ENCODE measurements at places on chromosomes 6 and 20.

- no peak for DNase-seq
Measured at GRCh38 chr6:42993445-42993844, 9.1 kb downstream of the PPP2R5D start.

DNA sequence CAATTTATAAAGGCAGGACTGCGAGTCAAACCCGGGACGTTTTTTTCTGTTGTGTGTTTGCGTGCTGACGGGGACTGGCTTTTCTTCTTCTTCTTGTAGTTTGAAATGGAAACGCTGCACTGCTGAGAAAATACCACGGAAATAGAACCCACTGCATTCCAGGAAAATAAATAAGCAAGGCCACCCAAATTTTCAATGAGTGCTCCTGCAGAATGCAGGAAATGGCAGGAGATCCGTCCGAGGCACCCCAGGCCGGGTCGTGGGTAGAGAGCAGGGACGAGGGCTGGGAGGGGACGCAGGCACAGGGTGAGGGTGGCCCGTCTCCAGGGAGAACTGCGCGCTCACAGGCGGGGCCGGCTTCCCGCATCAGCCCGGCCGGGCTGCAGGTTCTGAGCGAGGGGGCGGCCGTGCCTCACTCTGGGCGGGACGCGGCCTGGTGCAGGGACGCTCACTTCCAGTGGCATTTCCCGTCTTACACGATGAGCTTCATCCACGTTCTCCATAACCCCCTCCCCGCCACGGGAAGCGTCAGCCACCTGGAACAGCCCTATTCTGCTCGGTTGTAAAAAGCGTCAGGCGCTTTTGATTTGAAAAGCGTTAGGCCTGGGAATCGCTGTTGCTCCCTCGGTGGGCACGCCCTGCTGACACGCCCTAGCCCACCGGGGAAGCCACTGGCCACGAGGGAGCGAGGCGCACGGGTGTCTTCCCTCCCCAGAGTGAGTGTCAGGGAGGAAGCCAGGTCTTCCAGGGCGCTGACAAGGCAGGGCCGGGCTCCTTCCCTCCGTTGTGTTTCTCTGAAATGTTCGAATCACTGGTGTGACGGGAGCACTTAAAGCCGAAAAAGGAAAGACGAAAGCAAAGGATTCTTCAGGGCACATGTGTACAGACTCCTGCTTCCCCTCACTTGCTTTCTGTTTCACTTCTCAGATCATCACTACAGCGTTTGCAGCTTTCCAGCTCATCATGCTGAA is 17.9 kb upstream of the EXOC2 start:
- DNase-seq, result peak; percentile 63

- DNase-seq, result no peak
Measured at GRCh38 chr6:12336121-12336971, 46.2 kb downstream of the EDN1 start.

DNA sequence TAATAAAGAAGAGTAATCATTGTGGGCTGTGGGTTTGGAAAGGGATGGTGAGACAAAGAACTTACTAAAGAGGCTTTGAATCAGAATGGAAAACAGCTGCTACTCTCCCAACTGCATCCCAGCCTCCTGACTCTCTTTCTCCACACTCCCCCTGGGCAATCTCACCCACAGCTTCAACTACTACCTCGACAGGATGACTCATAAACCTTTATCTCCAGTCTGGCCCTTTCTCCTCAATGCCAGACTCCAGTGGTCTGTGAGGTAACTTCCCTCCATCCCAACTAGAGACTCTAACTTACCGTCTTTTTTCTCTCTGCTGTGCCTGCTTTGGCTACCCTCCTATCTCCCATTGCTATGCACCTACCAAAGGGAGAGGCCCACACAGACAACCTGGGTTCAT is 135.3 kb upstream of the RREB1 start:
- DNase-seq, result no peak

GRCh38 chr20:43397147-43397546 is 60.5 kb upstream of the SRSF6 start:
- no peak for DNase-seq

- DNase-seq, result no peak
Measured at GRCh38 chr20:48075591-48076174, 290.4 kb upstream of the SULF2 start.

DNA sequence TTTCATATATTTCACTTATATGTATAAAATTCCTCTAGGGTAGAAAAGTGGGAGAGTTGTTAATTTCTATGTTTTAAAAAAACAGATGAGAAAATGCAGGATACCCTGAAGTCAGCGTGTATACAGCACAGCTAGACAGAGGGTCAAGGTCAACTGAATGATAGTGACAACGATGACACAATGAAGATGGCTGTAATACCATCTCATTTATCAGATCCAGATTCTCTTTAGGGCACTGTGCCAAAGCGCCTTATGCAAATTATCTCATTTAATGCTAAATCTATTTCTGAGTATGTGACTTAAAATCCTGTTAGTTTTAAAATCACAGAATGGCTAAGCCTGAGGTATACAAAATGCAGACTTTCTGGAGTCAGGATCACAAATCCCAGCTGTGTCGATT is 431.4 kb upstream of the RUNX2 start:
- DNase-seq, result no peak

DNA sequence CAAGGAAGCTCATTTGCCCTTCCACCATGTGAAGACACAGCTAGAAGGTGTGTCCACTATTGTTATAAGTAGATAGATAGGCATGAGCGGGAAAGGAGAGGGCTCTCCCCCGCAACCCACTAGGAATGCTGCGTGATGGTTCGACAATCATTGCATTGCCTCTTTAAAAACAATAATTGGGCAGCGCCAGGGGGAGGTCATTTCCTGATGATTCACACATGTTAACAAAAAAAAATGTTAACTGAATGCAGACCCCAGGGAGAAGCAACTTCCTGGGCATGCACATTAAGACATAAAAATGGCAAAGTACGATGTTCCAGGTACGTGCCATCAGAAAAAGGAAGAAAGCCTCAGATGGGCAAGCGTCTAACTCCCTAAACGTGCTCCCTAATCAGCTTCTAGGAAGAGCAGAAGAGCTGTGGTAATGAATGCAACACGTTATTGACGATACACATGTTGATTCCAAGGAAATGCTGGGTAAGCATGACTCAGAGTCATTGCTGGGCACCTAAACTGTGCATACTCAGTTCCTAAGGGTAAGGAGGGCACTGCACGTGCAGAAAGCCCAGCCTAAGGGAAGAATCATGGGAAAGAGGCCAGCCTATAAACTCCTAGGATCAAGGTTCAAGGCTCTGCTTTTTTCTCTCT is 113.7 kb downstream of the FAM217A start:
- DNase-seq, result no peak

DNA sequence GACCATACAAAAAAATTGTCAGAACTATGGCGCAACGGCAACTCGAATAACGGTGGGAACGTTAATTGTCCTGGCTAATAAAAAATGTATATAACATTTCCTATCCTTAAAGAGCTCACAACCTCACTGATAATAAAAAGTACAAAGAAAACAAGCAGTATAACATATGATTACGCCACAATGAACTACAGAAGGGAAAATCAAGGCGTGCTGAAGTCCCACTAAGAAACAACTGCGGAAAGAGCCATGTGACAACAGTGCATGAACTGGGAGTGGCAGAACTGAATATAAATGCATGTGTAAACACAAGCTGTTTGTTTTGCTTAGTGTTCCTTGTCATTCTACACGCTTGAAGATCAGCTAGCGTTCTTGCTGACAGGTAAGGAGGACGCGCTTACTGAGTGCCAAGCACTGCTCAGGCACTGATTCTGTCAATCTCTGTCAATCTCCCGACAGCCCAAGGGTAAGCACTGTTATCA is 466 bp upstream of the PSMB1 start:
- no peak for DNase-seq

- DNase-seq, result no peak
Measured at GRCh38 chr6:108941281-108941680, 93.1 kb downstream of the ARMC2 start.

- DNase-seq, result no peak
Measured at GRCh38 chr20:51376111-51376510, 166.4 kb downstream of the NFATC2 start.

DNA sequence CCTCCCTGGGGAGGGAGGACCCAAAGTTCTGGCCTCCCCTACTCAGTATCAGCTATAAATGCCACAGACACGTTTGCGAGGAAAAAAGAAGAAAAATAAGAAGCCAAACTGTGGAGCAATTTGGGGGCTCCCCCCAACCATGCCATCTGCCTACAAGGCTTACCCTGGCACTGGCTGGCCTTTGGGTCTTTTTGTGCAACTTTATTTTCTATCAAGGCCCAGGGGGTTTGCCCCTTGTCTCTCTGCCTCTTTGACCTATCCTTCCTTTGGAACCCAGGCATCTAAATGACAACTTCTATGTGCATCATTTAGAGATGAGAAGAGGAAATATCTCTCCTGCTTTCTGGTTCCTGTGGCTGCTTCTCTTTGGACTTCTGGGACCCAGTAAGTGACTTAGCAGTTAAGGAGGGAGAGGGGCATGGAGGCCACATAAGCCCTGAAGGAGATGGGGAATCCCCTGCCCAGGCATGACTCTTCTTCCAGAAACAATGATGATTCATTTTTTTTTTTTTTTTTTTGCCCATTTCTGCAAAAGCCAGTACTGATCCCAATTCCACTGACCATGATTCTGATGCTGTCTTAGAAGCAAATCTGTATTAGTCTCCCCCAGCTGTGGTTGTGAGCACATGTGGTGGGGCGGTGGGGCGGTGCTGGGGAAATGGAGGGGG is at the start of gene MUC22:
MUC22 (plus strand) TSS at position 82 of the 668 bp plus-strand sequence; CDS start at position 315, 233 bp downstream.
- no peak for DNase-seq

DNA sequence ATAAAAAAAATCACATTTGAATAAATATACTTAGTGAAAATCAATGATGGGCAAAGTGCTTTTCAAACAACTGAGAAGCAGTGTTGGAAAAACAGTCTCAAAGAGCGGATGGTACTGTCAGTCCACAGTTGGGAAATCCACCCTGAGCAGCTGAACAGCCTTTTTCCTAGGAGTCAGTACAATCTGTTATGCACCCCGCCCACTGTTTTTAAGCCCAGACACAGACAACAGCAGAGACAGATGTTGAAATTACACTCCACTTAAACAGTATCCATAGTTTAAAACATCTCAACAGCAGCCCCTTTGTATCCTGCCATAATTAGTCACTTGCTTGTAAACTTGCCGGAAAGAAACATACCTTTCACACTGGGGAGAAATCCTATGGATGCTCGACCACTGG is 372 bp downstream of the KIAA0408 start:
- no peak for DNase-seq

- no peak for DNase-seq
Measured at GRCh38 chr6:161622779-161623178, 348.9 kb upstream of the AGPAT4 start.

DNA sequence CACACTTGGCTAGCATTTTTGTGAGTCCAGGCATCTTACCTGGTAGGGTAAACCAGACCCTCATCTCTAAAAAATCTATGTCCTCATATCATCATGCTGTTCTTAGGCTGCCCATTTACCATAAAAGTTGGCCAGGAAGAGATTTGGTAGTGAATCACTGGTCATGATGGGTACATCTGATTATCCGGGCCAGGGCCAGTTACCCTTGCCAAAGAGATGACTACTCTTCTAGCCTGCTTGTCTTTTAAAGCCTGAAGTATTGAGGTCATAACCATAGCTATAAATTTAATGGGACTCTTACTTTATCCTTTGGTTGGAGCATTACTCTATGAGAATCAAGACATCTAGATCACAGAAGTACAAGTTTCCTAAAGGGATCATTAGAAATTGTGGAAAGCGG is 276.8 kb downstream of the TENT5A start:
- no peak for DNase-seq

- peak; percentile 79 for DNase-seq
Measured at GRCh38 chr6:112029045-112029822, 24.7 kb upstream of the CCN6 start.

- DNase-seq, result no peak
Measured at GRCh38 chr6:133779916-133780695, 108.8 kb upstream of the TCF21 start.

- no peak for DNase-seq
Measured at GRCh38 chr6:43124481-43124880, 46.6 kb upstream of the SRF start.

GRCh38 chr20:44532981-44533331 is 11.1 kb upstream of the SERINC3 start:
- DNase-seq, result peak; percentile 46

GRCh38 chr6:137653706-137654059 is 159.5 kb upstream of the OLIG3 start:
- DNase-seq, result no peak

- no peak for DNase-seq
Measured at GRCh38 chr20:48129345-48129942, 344.2 kb upstream of the SULF2 start.

DNA sequence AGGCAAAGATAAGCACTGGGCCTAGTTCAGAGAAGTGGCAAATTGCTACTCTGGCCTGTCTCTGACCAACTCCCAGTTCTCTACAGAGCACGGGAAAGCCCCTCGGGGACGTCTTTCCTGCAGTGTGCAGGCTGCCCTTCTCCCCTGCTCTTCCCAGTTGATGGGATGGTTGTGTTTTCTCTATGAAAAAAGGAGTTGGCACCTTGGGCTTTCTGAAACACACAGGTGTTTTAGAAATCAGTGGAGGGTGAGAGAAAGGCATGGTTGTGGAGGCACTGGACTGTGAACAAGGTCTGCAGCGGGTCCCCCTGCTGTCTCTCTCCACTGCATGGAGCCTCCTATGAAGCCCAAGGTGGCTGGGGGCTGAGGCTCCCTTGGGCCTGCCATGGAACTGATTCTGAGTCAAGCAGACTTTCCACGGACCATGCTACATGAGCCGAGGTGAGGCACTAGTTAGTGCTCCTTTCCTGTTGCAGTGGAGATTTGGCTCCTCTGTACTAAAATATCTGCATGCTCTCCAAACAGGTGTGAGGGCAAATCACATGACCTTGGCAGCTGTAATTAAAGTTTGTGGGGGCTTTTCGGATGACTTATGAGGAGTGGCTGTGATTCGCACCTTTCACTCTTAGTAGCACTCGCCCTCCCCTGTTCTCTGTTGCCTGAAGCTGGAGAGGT is 16.3 kb downstream of the GTSF1L start:
- DNase-seq, result no peak

DNA sequence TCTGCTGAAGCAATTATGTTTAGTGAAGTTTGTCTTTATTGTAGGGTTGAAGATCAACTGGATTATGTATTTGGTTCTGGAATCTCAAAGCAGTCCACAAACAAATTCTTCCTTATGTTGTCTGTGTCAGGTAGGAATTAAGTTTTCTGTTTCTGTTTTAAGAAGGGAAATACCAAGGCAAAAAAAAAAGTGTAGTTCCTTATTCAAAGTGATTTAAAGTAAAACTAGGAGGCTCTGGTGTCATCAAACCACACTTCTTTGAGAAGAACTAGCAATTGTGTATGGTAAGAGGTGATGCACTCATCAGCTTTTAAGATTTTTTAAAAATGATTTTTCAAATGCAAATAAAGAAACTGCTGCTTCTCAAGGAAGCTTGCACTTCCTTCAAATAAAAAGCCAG is 1.9 kb downstream of the FAM135A start:
- no peak for DNase-seq

DNA sequence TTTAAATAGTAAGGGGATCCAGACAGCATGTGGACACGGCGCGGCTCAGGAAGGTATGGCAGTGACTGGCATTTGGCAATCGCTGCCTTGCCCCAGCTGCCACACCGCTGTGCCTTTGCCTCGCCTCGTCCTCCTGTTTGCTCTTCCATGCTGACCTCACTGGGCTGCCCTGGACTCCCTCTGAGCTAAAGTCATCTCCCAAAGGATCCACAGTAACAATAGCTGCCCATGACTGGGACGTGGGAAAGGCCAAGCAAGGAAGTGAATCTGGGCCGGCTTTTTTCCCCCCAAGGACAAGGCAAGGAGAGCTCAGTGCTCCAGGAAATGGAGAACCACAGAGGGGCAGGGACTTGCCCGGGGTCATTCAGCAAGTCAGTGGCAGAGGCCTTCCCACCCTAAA is 48.1 kb downstream of the JPH2 start:
- DNase-seq, result no peak

GRCh38 chr6:101845621-101846020 is 452.1 kb downstream of the GRIK2 start:
- no peak for DNase-seq
